ENCODE measurements at places on chromosomes 3 and 15.

DNA sequence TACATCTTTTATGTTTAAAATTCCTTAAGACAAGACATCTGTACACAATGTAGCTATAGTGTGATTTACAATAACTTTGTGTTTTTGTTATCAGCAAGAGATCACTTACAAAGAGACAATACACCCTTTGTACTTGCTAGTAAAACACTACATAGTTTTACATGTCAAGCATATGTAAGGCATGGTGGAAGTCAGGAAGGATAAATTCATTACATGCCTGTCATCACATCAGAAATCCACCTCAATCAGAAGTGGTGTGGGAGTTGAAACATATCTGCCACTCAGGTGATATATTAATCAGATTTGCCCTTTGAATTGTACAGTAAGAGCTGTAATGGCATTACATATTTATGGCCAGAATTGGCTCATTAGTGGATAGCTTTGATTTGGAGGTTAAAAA lies 95.5 kb downstream of the MBNL1 start:
- DNase-seq = no peak

GRCh38 chr3:98966434-98966833 lies 64.9 kb upstream of the DCBLD2 start:
- DNase-seq = no peak

- DNase-seq = no peak
Measured at GRCh38 chr3:196412704-196413103, 19.5 kb downstream of the UBXN7 start.

GRCh38 chr3:146111337-146111736 lies 49.6 kb downstream of the PLOD2 start:
- DNase-seq = no peak

- DNase-seq = no peak
Measured at GRCh38 chr3:194365526-194365925, 4.0 kb downstream of the LRRC15 start.

GRCh38 chr15:60941448-60941847 lies 287.7 kb downstream of the RORA start:
- DNase-seq = no peak

GRCh38 chr3:62550439-62550838 lies 177.1 kb upstream of the FEZF2 start:
- DNase-seq = no peak

DNA sequence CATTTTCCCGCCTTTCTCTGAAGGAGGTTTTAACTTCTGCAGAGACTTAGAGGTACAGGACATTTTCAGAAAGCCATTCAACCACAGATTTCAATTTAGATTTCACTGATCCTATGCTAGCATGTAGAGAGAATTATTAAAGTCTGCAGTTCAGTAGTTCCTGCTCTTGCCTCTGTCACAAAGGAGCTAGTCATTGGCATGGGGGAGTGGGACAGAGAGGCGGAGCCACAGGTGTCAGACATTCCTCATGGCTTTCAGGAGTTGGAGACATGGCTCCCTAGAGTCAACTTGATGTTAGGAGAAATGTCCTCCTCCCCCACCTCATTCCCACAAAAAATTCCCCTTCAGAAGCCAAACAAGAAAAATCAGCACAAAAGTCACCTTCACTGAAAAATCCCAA lies 66.0 kb upstream of the SIAH2 start:
- no peak for DNase-seq

DNA sequence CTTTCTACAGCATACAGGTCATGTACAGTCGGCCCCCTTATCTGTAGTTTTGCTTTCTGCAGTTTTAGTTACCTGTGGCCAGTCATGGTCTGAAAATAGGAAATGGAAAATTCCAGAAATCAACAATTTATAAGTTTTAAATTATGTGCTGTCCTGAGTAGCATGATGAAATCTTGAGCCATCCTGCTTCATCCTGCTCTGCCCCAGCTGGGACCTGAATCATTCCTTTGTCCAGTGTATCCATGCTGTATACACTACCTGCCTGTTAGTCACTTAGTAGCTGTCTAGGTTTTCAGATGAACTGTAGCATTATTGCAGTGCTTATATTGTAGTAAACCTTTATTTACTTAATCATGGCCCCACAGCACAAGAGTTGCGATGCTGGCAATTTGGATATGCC lies 44.8 kb downstream of the AP4E1 start:
- no peak for DNase-seq

DNA sequence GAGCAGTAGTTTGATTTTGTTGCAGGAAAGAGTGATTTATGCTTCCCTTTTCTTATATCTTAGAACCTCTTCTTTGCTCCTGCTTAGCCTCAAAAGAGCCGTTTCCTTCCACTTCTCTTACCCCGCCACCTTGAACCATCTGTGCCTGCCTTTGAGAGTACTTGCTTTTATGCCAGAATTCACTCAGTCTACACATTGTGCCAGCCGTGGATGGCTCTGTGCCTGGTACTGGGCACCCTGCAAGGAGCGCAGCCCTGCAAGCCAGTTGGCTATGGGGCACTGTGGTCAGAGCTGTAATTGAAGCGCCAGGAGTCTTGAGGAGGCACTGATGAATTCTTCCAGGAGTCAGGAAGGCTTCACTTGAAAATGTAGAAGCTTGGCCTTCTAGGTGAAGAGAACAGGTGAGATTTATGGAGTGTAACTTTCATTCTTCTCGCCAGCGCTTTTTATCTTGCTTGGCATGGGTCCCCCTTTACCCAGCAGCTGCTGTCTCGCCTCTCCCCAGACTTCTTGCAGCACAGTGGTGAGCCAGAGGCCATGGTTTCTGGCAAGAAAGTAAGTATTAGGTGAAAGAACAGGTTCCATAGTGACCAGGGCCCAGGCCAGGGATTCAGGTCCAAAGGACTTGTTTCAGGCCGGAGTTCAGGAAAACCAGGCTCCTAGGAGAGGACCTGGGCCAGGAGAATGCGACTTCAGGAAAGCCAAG lies 4.9 kb downstream of the TMED3 start:
- no peak for DNase-seq

GRCh38 chr15:101322854-101323477 lies 27.9 kb upstream of the SNRPA1 start:
- no peak for DNase-seq

GRCh38 chr3:38949994-38950393 lies 101.8 kb downstream of the SCN11A start:
- DNase-seq = no peak

DNA sequence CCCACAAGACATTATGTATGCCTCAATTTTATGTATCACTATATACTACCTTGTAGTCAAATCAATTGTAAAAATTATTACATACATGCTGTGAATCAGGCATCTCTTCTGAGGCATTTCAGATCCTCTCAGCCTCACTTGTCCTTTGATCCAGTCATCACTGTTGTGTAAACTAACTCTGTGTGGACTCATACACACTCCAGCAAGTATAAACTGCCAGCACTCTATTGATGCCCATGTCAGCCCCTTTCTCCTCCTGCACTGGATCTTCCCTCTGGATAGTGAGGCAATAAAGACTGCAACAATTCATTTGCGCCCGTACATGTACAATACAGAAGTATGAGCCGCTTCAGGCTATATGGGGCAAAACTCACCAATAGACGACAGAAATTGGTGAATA lies 364.7 kb upstream of the TGFBR2 start:
- no peak for DNase-seq

- no peak for DNase-seq
Measured at GRCh38 chr15:97501291-97501690, 459.2 kb upstream of the ARRDC4 start.

- DNase-seq = no peak
Measured at GRCh38 chr15:70608144-70608543, 155.2 kb downstream of the UACA start.

DNA sequence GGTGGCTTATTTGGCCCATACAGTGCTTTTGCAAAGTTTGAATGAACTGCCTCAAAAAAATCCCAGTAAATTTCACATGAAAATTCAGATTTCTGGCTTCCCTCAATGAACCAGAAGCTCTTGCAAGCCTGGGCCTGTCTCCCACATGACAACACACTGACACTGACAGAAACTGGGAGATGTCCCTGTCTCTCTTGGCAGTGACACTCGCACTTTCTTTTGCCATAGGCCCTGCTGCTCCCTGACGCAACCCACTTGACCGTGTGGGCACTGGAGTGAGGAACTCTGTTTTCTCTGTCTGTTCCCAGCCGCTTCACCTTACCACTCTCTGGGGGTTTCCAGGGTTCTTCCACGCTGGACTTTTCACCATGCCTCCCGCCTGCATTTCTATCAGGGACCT lies 524.5 kb downstream of the SHQ1 start:
- DNase-seq = no peak

- no peak for DNase-seq
Measured at GRCh38 chr3:195286115-195286872, 15.3 kb upstream of the XXYLT1 start.
